ENCODE measurements at places on chromosomes 11 and 22.

GRCh38 chr22:22553735-22554586, 5.1 kb downstream of the PRAME start:
- no peak for DNase-seq
- no peaks in the 10 kb centered on the region for H3K36me3 ChIP-seq
- peaks cover 2% of the 10 kb centered on the region for H3K4me1 ChIP-seq
- H3K27me3 ChIP-seq, result no peaks in the 10 kb centered on the region
- H3K27ac ChIP-seq, result no peak overlapping the region

DNA sequence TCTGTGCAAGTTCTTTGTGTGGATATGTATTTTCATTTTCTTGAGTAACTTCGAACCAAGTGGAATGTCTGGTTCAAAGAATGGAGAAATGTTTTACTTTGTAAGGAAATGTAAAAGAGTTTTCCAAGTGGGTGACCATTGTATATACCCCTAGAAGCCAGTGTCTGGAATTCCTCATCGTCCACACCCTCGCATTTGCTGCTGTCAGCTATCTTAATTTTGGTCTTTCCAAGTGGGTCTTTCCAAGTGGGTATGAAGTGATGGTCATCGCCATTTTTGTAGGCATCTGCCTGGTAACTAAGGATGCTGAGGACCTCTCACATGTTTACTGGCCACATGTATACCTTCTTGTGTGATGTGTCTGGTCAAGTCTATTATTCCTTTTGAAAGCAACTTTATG, 547.5 kb downstream of the TBC1D22A start:
- H3K36me3 ChIP-seq, result peaks cover 2% of the 10 kb centered on the region
- DNase-seq, result no peak
- H3K4me1 ChIP-seq, result no peaks in the 10 kb centered on the region

GRCh38 chr11:100855466-100856067, 168.5 kb downstream of the ARHGAP42 start:
- H3K4me1 ChIP-seq, result no peaks in the 10 kb centered on the region
- H3K4me3 ChIP-seq, result no peak overlapping the region
- H3K27me3 ChIP-seq, result no peaks in the 10 kb centered on the region

- peaks cover 61% of the 10 kb centered on the region for H3K4me1 ChIP-seq
- no peaks in the 10 kb centered on the region for H3K27me3 ChIP-seq
- H3K36me3 ChIP-seq, result no peaks in the 10 kb centered on the region
- DNase-seq, result no peak
- no peak overlapping the region for H3K4me3 ChIP-seq
- H3K27ac ChIP-seq, result no peak overlapping the region
These were observed 22.0 kb upstream of the CTSC start for GRCh38 chr11:88359541-88359940.
